ENCODE measurements at places on chromosomes 1 and 21.

DNA sequence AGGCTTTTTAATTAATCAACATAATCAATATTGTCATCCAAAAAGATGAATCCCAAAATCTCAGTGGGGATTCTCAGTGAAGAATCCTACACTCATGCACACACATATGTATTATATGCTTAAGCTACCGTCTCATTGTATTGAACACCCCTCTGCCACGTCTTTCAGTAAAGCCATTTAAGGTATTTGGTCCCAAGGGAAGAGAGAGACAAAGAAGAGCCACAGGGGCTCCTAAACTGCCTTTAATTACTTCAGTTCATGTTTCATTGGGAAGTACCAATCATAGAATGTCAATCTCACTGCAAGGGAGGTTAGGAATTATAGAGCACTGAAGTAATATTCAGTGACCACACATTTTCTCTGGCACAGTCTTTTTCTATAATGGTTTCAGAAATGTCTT lies 388.6 kb upstream of the NEGR1 start:
- DNase-seq = no peak

DNA sequence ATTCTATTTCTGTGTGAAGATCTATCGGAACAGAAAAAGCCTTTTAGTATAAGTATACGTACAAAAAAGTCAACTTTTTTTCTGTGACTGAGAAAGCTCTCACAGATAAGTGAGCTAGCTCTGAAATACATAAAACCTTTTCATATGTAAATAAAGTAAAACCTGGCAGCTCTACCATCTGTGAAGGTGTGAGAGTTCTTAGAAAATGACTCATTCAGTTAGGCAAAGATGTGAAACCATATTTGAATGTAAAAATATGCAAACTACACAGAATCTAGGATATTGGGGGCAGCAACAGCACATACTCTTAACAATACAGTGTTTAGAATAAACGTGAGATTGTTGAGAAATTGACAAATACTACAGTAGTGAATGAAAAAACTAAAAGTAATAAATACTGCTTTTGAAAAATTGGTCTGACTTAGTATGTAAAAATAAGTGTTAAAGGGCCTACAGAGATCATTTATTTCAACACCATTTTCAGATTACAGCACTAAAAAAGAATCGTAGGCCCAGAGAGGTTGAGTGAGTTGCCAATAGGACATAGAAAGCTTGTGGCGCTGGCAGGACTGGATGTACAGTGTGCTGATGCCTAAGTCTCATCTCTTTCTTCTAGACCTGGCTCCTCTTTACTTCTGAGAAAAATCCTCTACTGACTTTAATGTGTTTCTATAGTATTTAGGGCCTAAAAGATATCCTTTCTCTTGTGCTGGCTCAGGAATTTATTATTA lies 19.8 kb downstream of the ATP6V1G3 start:
- no peak for DNase-seq

DNA sequence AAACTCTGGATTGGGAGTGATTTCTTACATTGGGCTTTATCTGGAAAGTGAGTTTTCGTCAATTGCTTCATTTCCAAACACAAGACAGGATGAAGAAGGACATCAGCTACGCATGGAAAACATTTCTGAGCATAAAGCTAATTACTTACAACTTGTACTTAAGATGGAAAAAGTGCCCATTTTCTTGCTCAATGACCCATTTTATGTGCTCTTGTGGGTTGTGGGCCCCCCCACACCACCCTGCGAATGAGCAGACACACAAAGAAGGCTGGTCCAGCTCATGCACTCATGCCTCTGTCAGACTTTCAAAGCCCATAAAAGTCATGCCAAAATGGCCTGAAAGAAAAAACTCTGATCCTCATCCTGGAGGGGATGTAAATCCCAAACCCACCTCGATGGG lies 663.0 kb downstream of the AJAP1 start:
- no peak for DNase-seq

GRCh38 chr1:18480315-18481189 lies at the start of gene KLHDC7A:
Gene KLHDC7A (plus strand): TSS chr1:18480930. CDS start chr1:18480982, 52 bp downstream.
- DNase-seq = no peak

DNA sequence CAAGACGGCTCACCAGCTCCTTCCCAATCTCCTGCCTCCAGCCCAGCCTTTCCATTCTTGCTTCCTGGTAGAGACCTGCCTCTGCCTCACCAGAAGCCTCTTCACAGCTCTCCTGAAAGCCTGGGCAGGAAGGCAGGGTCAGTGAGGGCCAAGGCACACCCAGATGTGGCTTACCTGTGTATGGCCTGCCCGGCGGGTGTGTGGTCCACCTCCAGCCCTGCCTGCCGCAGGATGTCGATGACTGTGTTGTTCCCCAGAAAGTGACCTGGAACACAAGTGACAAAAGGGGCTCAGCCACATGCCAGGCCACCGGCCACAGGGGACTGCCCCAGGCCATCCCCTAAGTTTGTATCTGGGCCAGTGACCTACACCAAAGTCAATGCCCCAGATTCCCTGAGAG lies 218.9 kb downstream of the TRABD2B start:
- DNase-seq = no peak

DNA sequence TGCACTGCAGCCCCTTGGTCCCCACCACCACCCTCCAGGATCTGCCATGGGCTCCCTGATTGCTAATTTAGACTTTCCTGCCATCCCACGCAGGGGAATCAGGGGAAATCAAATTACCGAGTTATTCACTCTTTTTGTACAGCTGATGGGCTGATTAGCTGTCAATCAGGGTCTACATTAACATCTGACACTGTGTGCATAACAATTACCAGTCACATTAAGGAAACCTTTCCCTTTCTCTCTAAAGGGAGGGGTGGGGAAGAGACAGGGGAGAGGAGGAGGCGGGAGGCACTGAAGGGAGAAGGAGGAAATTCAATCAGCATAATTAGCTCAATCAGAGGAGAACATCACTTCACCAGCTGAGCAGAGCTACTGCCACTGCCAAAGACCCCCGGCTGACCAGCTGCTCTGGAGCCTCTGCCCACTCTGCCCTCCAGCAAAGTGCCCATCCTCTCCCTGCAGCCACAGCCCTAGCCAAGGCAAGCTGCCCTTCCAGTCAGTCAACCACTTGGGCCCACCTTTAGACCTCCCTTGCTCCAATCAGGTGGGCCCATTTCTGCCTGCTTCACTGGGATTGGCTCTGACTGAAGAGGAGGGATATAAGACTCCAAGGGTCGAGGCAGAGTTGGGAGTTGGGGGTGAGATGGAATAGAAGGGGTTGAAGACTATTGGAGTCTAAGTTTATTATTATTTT lies 199.3 kb upstream of the ZC3H12A start:
- no peak for DNase-seq
